ENCODE measurements at places on chromosomes 12 and 14. TPM values are rescaled to one million over a fixed set of nuclear protein-coding genes. Genes with fewer than 3 reads are reported as not detected.

The MYH7 gene
- total RNA-seq, result 0.05 TPM

GRCh38 chr14:67765192-67765834 lies 51.1 kb downstream of the ZFYVE26 start:
- no peak for DNase-seq

The CORO1C gene
- 83.5 TPM for total RNA-seq

The FBRSL1 gene
- total RNA-seq, result 55.1 TPM

DNA sequence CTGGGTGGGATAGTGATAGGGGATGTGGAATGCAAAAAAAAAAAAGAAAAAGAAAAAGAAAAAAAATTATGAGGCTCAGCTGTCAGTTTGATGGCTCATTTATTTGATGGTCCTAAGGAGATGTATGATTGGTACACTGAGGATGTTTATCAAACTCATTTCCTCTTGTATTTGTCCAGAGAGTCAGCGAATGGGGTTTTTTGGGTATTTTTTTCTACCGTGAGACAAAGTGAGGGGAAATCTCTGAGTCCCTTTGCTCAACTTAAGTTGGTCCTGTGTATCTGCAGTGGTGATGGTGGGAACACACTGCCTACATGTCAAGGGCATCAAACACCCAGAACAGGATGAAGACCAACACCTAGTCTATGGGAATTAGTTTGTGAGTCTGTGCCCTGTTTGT lies 176.9 kb upstream of the HIF1A start:
- DNase-seq, result no peak

DNA sequence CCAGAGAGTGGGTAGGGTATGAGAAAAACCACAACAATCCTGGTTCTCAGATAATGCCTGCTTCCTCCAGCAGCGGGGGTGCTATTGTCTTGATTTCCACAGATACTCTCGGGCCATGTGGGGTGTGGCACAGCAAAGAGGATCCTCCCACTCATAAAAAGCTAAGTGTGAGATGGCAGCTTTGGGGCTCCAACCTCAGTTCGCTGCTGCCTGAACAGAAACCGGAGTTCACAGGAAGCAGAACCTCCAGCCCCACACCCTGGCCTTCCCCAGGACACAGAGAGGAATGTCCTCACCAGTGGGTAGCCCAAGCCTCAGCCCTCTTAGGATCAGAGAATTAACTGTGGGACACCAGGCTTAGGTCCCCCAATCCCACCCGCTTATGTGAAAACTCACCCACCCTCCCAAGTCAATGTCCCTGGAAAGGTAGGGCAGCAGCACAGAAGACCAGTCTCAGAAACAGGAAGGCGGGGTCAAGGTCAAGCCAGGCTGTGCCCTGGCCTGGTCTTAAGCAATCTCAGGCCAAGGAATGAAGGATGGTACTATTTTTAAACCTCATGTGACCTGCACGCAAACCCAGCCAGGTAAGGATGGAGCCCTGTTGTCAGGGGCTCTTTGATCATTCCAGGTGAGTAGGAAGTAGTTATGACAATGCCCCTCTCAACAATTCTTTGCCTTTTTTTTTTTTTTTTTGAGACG lies 9.0 kb downstream of the KCTD10 start:
- no peak for DNase-seq

The CLEC6A gene
- not detected for total RNA-seq

- no peak for DNase-seq
These were observed 157.9 kb upstream of the ABCD2 start for GRCh38 chr12:39777465-39777864.

The KERA gene
- total RNA-seq, result not detected

DNA sequence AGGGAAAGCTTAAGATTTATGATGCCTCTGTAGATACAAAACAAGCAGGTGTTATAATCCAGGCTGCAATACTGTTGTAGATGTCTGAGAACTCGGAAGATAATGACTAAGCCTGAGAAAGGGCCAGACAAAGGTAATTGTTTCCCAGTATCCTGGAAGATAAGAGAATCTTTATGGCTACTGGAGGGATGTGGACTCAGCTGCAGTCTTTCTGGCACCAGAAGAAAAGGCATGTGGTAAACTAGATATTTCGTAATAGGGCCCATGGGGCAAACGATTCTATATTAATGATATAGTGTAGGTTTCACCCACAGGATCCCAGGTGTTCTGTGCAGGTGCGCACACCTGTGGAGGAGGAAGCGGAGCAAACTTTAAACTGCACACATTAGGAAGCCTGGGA lies 9.2 kb upstream of the APOLD1 start:
- DNase-seq, result no peak

DNA sequence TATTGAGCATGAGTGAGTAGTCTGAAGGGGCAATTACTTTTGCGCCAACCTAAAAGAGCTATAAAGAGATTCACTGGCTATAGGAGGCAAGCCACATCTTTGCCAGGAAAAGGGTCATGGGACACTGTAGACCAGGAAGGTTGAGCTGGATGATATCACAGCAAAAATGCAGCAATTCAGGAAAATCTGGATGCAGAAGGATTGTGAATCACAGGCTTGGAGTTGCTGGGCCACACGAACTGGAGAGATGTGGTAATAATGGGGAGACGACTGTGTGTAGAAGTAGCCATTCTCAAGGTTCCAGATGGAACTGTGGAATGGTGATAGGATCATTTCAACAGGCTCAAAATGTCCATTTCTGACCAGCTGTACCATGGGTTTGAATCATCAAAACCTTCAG lies 151.4 kb upstream of the DAAM1 start:
- DNase-seq, result no peak

The GLIPR1 gene
- 9.3 TPM for total RNA-seq

- DNase-seq, result no peak
These were observed 134.6 kb downstream of the RFLNA start for GRCh38 chr12:124429535-124429934.
